ENCODE measurements at places on chromosomes 3 and 15. TPM values are rescaled to one million over a fixed set of nuclear protein-coding genes. Genes with fewer than 3 reads are reported as not detected.

DNA sequence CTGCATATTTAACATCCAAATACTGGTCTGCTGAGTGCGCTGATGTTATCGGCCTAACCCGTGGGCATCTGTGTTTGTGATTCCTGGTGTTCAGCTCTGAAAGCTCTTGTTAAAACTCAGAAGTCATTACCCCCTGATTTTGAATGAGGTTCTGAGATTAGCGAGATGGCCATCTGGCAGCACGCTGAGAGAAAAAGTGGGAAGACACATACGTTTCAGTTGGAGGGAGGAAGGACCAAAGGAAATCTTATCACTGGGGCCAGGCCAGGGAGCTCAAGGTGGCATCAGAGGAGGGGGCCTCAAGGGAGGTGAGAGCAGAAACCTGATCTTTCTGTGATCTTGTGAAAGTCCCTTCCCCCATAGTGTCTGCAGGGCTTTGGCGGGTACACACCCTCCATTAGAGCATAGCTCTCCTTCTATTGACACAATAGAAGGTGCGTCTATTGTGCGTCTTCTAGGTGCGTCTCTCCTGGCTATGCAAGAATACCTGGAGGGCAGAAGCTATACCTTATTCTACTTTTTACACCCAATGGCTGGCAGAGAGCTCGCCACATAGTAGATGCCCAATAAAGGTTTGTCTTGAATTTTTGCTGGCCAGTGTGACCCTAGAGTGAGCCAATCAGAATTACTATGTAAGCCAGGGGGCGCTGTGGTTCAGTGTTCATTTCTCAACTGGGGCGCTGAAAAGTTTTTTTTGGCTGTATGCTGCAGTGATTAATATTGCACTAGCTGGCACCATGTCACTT lies 182.4 kb downstream of the SHQ1 start:
- DNase-seq, result peak; percentile 47

- DNase-seq, result no peak
These were observed 100.6 kb downstream of the DCLK3 start for GRCh38 chr3:36663666-36664291.

- no peak for DNase-seq
These were observed 102.6 kb upstream of the KLHL25 start for GRCh38 chr15:85897207-85897894.

DNA sequence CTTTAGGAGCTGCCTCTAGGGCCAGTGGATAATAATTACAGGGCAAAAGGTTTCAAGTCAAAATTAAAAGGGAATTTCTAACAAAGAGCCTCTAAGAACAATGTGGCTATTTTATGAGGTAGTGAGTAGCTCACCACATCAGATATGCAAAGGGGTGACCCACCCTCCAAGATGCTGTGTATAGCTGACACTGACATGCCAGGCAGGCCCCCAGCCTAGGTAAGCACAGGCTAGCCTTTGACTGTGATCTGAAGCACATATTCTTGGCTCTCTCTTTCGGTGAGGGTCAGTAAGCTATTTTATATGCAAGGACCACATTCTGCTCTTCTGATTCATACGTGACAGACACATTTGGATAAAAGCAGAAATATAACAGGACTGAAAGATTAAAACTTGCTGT lies 2.8 kb upstream of the THSD4 start:
- DNase-seq, result no peak

DNA sequence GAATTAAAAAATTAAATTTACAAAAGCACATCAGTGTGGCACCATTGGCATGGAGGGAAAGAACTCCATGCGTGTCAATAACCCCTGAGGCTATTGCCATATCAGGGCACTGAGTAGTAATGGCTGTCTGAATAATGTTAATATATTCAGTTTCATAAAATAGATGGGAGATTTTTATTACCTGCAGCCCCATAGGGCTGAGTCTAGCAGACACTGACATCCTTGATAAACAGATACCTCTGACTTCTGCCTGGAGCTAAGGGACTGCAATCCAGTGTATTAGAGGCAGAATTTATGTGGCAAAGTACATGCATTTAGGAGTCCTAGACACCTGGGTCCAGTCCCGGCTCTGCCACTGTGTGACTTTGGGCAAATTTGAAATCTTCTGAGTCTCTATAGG lies 38.8 kb upstream of the SV2B start:
- DNase-seq, result no peak

- no peak for DNase-seq
These were observed 280.1 kb downstream of the ERC2 start for GRCh38 chr3:56188201-56188600.

DNA sequence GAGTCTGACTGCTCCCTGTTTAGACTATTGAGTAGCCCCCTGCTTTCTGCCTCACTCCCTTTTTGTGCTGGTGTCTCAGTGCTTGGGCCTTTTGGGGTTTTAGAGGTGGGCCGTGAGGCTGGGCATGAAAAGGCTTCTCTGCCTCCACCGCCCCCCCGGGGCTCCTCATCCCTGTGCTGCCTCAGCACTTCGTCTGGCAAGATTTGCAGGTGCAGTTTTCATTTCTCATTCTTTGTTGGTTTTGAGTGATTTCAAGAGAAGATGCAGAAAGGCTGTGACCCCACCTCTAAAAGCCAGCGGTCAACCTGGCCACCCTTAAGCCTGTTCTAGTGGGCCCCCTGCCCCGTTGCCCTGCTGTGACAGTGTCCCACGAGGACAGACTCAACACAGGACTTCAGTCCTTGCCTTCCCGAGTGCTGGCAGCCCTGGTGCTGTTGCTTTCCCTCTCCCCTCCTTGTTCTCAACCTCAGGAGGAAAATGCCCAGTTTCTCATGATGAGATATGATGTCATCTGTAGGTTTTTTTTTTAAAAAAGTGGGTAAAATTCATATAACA lies 38.0 kb downstream of the APBA2 start:
- no peak for DNase-seq

DNA sequence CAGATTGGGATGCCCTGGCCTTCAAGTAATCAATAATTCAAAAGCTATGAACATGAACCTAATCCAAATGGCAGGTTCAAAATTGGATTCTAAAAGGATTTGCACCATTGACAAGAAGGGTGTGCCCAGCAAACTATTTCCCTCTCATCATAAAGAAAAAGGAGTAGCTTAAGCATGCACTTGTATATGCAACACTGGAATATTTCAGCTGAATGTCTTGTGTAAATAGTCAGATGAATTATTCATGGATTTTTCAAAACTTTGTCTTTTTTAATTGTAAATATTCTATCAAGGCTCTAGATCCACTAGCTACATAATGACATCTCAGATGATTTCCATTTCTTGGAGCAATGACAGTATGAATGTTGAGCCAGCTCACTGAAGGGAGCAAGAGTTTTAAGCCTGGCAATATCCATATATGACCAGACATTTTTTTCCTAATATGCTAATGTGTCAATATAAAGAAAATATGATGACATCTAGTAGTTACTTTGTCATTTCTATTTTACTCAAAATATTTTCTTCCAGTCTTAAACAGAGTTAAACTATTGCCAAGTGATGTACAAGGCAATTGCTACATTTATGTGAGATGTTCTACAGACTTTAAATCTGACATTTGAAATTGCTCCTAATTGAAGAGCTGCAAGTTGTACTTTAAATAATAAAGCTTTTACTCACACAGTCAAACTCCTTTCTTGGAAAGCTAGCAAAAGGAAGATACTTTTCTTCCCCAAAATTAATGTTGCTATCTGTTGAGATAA lies 230.5 kb upstream of the AGTR1 start:
- no peak for DNase-seq

GRCh38 chr15:67361100-67361499 lies 106.5 kb downstream of the IQCH start:
- no peak for DNase-seq

GRCh38 chr3:145190138-145190537 lies 970.8 kb downstream of the PLOD2 start:
- DNase-seq, result no peak

- DNase-seq, result no peak
These were observed 6.3 kb upstream of the SMAD3 start for GRCh38 chr15:67059127-67059553.

GRCh38 chr3:194396859-194397756 lies 2.0 kb downstream of the GP5 start:
- no peak for DNase-seq

DNA sequence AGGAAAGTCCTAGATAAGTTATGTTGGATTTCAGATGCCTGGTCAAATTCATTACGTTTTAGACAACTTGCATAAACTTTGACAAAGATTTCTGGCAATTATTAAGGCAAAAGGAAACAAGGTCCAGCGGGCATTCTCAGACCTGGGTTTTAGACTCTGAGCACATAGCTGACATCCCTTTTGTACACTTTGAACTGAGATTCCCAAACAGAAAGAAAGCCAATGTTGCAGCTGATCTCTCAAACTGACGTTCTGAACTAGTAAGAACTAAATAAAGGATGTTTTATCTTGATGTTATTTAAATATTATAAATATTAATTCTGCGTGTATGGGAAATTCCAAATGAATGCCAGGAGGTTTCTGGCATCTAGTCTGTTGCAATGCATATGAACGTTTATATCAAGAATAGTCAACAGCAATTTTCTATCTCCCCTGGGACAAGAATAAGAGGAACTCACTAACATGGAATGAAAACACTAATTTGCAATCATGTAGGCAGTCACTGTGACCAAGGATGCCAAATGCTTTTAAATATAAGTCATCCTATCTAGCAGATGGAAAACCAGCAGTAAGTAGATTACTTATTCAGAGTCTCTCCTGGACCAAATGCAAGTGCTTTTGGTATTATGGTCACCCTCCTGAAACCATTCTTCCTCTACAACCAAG lies 202.1 kb downstream of the GREM1 start:
- peak; percentile 34 for DNase-seq

- no peak for DNase-seq
These were observed 43.5 kb downstream of the LPP start for GRCh38 chr3:188197388-188197847.

DNA sequence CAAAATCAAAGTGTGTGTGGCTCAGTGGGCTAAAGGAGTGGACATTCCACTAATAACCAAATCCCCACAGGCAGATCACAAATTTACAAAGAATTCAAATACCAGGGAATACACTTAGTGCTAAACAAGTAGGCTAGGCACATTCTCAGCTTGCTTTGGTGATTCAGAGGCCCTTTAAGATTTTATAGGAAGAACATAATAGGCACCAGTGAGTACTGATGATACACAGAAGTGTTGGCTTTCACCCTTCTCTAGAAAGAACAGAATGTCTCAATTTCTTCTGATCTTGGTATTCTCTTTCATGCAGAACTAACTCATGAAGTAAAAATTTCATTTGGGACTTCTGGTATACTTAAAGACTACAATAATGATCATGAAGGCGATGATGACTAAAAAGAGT lies 55.0 kb downstream of the POLR2M start:
- no peak for DNase-seq

- no peak for DNase-seq
These were observed 458.6 kb downstream of the GABRG3 start for GRCh38 chr15:27429577-27429976.

GRCh38 chr3:37050282-37050681 lies 57.0 kb downstream of the MLH1 start:
- no peak for DNase-seq

DNA sequence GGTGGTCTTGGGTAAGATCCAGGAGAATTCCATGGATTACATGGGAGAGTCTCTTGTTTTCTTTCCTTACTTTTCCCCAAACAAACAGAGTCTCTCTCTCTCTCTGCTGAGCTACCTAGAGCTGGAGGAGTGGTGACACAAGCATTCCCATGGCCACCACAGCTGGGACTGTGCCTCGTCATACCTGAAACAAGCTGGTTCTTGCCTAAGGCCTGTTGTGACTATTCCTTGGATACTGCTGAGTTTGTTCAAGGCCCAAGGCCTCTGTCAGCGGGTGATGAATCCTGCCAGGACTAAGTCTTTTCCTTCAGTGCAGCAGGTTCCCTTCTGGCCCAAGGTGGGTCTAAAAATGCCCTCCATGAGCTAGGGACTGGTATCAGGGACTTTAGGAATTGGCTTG lies 378.1 kb upstream of the ZNF385D start:
- no peak for DNase-seq

GRCh38 chr15:46714950-46715349 lies 1002.4 kb upstream of the SEMA6D start:
- DNase-seq, result no peak

DNA sequence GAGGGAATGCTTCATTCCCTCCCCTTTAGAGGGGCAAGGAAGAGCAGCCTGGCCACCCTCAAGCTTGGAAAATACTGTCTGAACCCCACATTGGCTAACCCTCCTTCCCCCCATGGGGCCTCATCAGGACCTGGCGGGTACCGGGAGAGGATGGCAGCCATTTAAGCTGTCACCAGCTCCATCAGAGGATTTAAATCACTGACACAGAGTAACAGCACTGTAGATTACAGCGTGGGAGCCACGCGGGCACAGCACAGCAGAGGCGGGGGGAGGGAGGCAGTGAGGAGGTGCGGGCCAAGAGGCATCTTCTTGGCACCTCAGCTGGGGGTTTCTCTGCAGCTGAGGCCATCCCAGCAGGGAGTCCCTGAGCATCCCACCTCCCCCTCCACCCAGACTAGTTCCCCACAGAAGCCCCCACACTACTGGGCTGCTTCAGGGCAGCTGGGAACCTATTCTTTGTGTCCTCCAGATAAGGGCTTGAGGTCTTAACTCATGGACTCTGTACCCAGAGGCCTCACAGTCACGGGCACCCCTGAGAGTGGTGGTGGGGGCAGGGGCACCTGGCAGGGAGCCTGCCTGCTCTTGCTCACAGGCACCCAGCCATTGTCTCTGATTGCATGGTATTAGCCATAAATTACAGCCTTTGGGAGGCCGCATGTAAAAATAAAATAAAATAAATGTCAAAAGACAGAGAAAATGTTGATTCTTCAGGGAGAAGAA lies 21.9 kb upstream of the CACNA2D2 start:
- no peak for DNase-seq

DNA sequence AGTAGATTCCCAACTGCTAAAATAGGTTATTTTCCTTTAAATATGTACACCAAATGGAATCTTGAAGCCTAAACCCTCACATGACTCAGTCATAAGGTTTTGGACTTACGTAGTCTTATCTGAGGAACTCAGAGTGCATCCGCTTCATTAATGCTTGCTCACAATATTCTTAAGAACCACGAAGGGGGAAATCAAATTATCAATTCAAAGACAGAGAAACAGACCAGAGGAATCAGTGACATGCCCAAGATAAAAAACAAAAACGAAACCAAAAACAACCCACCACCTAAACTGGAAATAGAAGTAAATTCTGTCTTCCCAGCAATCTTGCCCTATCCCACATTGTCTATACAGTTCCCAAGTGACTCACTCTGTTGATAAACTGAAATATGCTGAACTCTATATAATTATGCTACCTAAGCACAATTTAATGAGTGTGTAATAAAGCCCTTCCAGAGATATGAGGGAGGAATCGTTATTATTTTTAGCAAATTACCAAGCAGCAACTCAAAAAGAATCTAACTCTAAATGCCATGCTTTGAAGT lies 135.4 kb upstream of the CBLB start:
- DNase-seq, result peak; percentile 67

- DNase-seq, result no peak
These were observed 14.9 kb upstream of the PSTPIP1 start for GRCh38 chr15:76979996-76980520.

Gene SKOR1
- 0.05 TPM for total RNA-seq

Gene IP6K2
- total RNA-seq, result 55.0 TPM

Gene NLGN1
- not detected for total RNA-seq

Gene NME9
- total RNA-seq, result not detected

Gene MEX3B
- total RNA-seq, result 14.0 TPM

Gene SLC12A1
- total RNA-seq, result not detected

Gene PLSCR2
- not detected for total RNA-seq

Gene LARP6
- total RNA-seq, result 44.4 TPM

Gene HTR3E
- total RNA-seq, result 7.1 TPM

Gene INO80
- 14.0 TPM for total RNA-seq

Gene FBXW12
- not detected for total RNA-seq

Gene TTLL13
- not detected for total RNA-seq

Gene HCLS1
- total RNA-seq, result 0.31 TPM

Data from myocyte (in vitro differentiated cells).